CD4-positive, alpha-beta T cell treated with Interleukin-12 subunit alpha and Interleukin-12 subunit beta, for 1 hour (primary cell): ENCODE measurements at places on chromosomes 3 and 15.
A peak's percentile ranks its signal among the peaks of the same experiment; 100 is the strongest.

DNA sequence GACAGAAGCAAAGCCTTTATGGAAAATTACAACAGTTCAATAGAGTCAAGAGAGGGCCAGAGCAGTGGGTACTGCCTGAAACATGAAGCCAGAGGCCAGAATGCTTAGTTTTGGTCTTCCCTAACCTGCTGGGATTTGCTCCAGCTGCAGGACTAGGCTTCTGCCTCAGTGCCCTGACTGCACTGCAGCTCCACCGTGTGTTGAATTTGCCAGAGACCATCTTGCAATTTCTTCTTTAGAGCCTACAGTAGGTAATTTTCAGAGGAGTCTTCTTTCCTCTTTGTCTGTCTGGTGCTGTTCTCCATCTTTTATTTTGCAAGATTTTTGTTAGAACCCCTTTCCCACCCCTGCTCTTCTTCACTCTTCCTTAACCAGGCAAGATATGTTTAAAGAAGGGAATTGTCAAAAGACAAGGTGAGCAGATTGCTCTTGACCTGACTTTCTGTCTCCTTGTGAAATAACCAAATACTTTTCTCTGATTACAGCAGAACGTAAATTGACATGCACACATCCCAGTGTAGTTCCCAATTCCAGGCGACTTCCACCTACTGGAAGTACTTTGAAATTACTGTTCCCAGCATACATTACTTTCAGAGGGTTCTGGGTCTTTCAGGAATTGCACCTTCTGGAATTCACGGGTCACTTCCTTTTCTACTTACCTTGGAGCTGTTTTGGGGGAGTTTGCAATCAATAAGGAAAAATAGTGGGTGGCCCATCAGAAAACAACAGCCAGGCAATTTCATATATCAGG is 161.2 kb downstream of the MINAR1 start:
- DNase-seq, result no peak

- DNase-seq, result no peak
These were observed 1.9 kb downstream of the MAP2K1 start for GRCh38 chr15:66388576-66388975.

- no peak for DNase-seq
These were observed 19.9 kb downstream of the GOLM2 start for GRCh38 chr15:44308415-44308814.

DNA sequence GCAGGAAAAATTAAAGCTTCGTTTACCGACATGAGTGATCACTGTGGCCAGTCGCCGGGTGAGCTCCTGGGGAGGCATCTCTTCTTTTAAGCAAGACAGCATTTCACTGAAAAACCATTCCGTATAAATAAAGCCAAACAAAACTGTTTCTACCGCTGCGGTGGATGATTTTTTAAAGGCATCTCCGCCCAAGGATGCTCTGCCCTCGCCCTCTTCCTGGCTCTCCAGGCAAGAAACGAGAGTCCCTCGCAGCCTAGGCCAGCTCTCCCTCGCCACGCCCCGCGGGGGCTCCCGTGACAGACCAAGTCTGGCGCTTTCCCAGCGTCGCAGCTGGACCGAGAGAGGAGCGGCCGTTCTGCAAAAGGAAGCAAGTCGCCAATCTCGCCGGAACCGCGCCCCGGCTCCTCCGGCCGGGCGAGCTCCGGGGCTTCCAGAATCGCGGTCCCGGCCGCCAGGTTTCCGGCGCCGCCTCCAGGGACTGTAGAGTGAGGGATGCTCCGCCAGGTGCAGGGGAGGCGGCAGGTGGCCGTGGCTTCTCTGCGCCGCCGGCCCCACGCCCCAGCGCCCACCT is 458 bp downstream of the MCF2L2 start:
- DNase-seq, result no peak

DNA sequence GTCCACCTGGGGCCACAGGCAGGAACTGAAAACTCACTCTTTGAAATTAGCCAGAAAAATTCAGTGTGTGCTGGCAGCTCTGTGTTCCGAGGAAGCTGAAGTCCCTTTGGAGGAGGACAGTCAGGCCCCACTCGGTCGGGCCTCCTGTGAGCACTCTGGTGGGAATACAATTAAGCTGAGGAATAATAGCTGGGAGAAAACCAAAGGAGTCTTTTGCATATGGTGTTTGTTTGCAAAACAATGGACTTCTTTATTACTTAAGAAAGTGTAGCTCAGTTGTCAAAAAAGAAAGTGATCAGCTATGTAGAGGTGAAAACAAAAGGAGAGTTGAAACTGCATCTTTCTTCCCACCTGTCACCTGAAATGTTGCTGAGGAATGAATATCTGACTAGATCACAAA is 202.5 kb downstream of the MEIS2 start:
- DNase-seq, result no peak

GRCh38 chr3:45090855-45091254 is 55.3 kb downstream of the CDCP1 start:
- DNase-seq, result no peak

DNA sequence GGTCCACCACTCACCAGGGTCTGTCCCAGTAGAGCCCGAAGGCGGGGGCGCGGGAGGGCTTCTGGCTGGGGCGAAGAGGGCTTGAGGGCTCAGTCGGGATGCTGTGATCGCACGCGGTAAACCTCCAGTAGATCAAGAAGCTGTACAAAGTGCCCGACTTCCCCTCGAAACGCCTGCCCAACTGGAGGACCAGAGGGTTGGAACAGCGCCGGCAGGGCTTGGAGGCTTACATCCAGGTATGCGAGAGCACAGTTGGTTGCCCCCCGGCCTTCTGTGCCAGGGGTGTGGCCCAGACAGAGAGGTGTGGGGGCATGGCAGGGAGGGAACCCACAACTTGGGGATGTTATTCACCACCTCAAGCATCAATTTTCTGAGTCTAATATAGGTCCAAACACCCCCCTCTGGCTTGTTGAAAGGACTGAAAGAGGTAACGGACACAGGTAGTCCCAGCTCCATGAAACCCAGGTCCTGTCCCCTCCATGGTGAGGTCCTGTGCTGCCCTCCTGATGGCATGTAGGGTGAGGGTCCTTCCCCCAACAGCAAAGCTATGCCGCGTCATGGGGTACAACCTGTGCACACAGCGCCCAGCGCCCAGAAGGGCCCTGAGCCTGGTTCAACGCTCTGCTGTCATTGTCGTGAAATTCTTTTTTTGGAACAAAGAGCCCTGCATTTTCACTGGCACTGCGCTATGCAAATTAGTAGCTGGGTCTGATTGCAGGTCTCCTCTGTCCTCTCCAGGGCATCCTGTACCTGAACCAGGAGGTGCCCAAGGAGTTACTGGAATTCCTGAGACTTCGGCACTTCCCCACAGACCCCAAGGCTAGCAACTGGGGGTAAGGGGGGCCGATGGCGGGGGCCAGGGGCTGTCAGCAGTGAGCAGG is 1.2 kb downstream of the SNX22 start:
- DNase-seq, result no peak

DNA sequence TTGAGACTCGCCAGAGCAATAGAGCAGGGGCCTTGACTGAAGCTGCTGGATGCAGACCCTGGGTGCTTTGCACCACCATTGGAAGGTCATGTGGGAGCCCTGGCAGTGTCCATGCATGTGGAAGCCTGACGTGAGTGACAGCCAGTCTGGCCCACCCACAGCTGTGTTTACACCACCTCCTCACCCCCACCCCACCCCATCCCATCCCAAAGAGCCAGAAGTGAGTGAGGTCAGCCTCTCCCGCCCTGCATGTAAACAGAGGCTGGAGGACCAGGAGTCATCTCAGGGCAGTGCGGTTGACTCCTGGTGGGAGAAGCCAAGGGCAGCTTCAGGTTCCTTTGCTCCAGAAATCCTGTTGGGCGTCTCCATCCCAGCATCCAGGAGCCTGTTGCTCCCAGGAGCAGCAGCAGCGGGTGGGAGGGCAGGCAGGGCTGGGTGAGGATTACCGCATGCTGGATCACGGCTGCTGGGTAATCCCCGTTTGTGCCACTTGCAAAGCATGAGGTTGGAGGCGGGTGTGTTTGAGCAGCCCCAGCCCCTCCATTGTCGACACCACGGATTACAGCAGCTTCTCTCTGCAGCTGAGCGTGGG is 44.6 kb downstream of the CORO2B start:
- DNase-seq, result no peak

GRCh38 chr3:149174901-149175300 is 45.5 kb downstream of the HPS3 start:
- no peak for DNase-seq

DNA sequence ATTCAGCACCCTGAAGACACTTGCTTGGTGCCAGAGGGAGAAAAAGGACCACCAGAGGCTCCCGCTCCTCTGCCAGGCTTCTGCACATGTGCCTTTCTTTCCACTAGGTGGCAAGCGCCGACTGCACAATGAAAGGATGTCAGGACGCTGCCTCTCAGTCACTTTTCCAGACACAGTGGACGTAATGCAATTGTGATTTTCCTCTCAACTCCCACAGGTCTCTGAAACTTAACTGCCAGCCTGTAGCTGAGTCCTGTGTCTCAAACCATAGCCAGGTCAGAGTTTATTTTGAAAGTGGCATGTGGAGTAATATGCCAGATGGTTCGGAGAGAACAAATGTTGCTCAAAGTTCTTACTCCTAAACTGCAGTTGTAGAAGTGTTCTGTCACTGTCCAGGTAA is 162.9 kb downstream of the ITPR1 start:
- no peak for DNase-seq

- no peak for DNase-seq
These were observed 6.6 kb upstream of the CHRNA3 start for GRCh38 chr15:78627348-78627747.

GRCh38 chr15:82986442-82986780 is 401 bp downstream of the RAMAC start:
- peak; percentile 42 for DNase-seq

DNA sequence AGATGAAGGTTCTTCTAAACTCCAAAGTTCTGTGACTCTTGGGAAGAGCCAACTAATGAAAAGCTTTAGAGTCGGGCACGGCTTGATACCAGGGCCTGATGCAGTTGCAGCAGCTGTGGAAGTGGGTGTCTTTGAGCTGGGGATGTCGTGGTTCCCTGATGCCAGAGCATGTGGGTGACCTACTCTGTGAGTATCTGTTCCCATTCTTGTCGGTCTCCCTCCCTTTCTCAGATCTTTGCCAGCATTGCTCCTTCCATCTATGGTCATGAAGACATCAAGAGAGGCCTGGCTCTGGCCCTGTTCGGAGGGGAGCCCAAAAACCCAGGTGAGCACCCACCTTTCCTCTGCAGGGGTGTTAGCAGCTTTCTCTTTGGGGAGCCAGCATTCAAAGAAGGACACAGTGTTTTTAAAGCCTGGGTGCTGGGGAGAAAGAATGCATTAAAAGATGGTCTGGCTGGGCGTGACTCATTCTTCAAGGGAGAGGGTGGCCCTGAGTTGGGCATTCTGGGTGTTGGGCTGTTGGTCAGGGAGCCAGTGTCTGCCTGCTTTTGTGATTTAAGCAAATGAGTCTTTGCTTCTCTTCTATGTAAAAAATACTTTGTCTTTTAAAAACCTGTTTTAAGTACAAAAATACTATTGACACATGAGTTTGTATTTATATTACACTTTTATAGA is 13.2 kb upstream of the PODXL2 start:
- DNase-seq, result no peak

- no peak for DNase-seq
These were observed 34.0 kb downstream of the XXYLT1 start for GRCh38 chr3:195236801-195237570.

DNA sequence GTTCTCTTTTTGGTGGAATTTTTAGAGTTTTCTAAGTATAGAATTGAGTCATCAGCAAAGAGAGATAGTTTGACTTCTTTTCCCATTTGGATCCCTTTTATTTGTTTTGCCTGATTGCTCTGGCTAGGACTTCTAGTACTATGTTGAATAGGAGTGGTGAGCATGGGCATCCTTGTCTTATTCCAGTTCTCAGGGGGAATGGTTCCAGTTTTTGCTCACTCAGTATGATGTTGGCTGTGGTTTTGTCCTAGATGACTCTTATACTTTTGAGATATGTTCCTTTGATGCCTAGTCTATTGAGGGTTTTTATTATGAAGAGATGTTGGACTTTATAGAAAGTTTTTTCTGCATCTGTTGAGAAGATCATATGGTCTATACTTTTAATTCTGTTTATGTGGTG is 72.5 kb downstream of the TNFAIP8L3 start:
- DNase-seq, result no peak

- no peak for DNase-seq
These were observed 43.4 kb upstream of the ARL14 start for GRCh38 chr3:160633361-160634083.

DNA sequence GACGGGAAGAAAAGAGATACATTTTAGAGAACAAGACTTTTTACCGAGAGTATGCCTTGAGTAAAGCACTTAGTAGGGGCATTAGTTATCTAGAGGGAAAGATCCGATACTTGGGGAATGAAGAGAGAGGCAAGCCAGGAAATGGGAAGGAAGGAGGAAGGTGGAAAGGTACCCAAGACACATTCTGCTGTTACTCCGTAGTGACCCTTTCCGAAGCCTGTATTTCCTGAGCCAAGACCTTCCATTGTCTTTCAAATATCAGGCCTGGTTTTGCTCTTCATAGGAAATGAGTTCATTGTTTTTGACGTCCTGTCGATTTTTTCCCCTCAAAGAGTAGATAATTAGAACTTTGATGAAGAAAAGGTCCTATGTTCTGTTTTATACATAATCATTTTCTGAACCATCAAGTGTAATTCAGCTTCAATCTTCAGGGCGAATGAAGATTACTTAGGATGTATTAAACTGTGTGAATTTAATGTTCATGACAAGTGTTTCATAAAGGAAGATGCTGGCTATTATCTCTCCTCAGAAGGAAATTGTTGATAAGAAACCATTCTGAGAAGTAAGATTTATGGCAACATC is 95.7 kb downstream of the PPM1L start:
- no peak for DNase-seq

- no peak for DNase-seq
These were observed 30.0 kb downstream of the SLC6A11 start for GRCh38 chr3:10845839-10846656.

- DNase-seq, result peak; percentile 49
These were observed 46.2 kb downstream of the TBL1XR1 start for GRCh38 chr3:177150970-177151627.

GRCh38 chr3:339351-339750 is 142.8 kb downstream of the CHL1 start:
- no peak for DNase-seq

GRCh38 chr3:40120806-40121205 is 188.7 kb upstream of the EIF1B start:
- no peak for DNase-seq

DNA sequence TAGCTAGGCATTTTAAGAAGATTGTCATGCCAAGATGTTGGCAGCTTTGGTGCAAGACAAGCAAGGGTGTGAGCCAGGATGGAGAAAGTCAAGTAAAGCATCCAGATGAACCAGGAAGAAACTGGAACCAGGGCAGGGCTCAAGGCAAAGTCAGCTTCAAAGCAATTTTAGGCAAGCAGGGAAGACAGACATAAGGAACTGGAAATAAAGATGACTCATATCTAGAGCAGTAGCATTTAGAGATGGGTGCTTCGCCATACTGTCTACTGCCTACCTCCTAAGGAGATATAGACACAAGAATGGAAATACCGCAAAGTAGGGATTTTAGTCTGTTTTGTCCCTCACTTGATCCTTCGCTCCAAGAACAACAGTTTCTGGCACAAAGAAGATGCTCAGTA is 59.9 kb downstream of the RYR3 start:
- no peak for DNase-seq

DNA sequence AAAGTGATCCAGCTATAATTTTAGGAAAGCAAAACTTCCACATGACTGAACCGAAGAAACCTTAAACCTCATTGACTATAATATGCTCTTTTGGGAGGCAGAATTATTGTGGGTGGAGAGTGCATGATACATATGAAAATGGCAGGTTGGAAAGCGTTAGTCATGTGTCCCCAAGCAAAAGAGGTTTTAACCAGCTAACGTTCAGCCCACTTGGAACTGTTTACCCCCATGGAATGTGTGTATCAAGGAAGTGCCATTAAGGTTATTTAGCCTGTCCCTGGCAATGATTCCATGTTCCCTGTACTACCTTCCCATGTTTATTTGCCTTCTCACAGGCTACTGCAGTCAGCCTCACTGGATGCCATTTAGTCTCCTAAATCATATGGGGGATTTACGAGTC is 44.1 kb upstream of the LRRC58 start:
- no peak for DNase-seq
